ENCODE measurements at places on chromosomes 11 and 22. TPM values are rescaled to one million over a fixed set of nuclear protein-coding genes. Genes with fewer than 3 reads are reported as not detected.

DNA sequence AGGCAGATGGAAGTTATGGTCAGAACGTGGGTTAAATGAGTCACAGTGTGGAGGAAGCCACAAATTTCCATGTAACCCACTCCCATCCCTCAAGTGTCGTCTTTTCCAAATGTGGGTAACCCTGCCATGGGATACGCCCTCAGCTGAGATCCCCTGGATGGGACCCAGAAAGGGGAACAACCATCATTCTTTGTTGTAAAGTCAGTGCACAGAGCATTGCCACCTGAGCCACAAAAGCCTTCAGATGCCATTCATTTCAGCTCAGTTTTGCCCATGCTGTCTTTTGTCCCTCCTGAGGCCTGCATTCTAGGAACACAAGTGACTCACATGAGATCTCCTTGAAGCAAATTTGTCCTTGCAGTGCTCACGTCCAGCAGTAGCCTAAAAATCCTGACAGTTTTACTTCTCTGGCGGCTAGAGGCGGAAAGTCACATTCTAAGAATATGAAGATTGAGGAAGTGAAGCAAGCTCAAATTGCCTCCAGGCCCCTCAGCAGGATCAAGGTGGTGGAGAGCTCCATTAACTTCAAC, 30.6 kb downstream of the MMP13 start:
- H3K27me3 ChIP-seq: no peaks in the 10 kb centered on the region
- H3K4me1 ChIP-seq: no peaks in the 10 kb centered on the region
- H3K36me3 ChIP-seq: no peaks in the 10 kb centered on the region
- no peak overlapping the region for H3K27ac ChIP-seq
- no peak overlapping the region for H3K4me3 ChIP-seq
- no peak for DNase-seq

The SCARF2 gene
- polyA plus RNA-seq: 4.7 TPM

The SAA2 gene
- 18.6 TPM for polyA plus RNA-seq

DNA sequence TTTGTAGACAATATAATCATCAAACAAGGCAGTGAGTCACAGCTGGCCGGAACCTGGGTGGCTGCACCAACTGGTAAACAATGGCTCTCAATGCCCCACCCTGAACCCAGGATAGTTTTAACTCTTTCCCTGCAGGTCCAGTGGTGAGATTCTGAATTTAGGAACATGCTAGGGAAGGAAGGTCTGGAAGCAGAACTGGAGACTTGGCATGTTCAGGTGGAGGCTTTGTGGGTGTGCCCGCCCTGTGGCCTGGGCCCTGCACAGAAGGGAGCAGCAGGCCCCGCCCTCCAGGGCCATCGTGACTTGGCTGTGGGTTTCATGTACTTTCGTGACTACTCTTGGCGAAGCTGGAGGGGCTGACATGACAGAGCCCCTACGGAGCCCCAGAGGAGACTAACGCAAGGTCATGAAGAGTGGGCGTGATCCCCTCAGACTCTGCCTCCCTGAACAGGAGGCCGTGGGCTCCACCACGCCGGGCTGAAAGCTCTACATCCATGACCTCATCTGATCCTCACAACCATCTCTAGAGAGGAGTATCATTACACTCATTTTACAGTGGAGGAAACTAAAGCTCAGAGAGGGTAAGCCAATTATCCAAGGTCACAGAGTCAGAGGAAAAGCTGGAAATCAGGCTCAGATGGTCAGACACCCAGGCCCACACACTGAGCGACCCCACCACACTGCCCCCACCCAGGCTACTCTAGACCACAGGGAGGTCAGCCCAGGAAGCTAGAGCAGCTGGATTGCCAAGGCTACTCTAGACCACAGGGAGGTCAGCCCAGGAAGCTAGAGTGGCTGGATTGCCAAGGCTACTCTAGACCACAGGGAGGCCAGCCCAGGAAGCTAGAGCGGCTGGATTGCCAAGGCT, 27.3 kb downstream of the MAFF start:
- peak overlapping the region; percentile 82 for H3K27ac ChIP-seq
- DNase-seq: peak; percentile 24
- no peaks in the 10 kb centered on the region for H3K4me1 ChIP-seq

GRCh38 chr11:97702951-97703350, 1313.1 kb downstream of the JRKL start:
- H3K27ac ChIP-seq: no peak overlapping the region
- peaks cover 11% of the 10 kb centered on the region for H3K4me1 ChIP-seq
- no peaks in the 10 kb centered on the region for H3K36me3 ChIP-seq
- no peak overlapping the region for H3K4me3 ChIP-seq

The SIPA1 gene
- 82.8 TPM for polyA plus RNA-seq

DNA sequence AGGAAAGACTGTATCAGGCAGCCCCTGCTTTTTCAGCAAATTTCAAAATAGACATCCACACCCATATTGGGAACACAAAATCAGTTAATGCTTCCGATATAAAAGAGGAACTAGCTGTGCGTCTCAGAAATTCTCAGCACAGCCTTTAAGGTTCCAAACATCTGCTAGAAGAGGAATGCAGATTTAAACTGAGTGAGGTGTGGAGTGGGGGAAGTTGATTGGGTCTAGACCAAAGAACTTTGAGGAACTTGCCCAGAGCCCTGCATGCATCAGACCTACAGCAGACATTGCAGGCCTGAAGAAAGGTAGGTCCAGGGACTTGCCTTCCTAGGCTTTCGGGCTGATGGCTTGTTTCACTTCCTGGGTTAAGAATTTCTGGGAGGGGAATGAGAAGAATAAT, at the start of gene MS4A4A:
Gene MS4A4A (plus strand): TSS at position 255 of the 400 bp plus-strand sequence. CDS start 10 bp downstream, at position 265.
- H3K27ac ChIP-seq: peak within 1 kb of the TSS; percentile 73
- peak; percentile 14 for DNase-seq
- no peaks in the 10 kb centered on the region for H3K36me3 ChIP-seq
- no peaks in the 10 kb centered on the region for H3K27me3 ChIP-seq

DNA sequence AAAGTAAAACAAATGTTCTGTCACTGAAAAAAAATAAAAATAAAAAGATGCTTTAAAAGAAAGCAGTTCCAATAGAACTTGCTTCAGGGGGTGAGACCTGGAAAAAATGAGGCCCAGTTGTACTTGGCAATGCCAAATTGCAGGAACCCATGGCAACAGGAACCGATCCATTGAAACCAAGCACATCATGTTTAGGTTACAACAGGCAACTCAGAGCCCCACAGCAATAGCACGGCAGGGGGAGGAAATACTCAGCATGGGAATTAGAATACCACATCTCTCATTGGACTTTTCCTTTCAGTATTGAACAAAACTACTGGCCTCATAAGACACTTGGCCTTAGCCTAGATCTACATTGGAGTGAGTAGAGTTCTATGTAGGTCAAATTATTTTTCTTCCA, 84.3 kb downstream of the MSANTD4 start:
- H3K27me3 ChIP-seq: no peaks in the 10 kb centered on the region
- H3K4me3 ChIP-seq: no peak overlapping the region
- H3K4me1 ChIP-seq: no peaks in the 10 kb centered on the region
- peak; percentile 41 for DNase-seq
- no peaks in the 10 kb centered on the region for H3K36me3 ChIP-seq

The LSP1 gene
- polyA plus RNA-seq: 121 TPM

The RTN4RL2 gene
- polyA plus RNA-seq: 1.5 TPM

GRCh38 chr11:71505001-71505400, 22.1 kb upstream of the KRTAP5-7 start:
- no peak overlapping the region for H3K4me3 ChIP-seq
- peaks cover 31% of the 10 kb centered on the region for H3K36me3 ChIP-seq
- H3K4me1 ChIP-seq: peaks cover 21% of the 10 kb centered on the region
- no peak overlapping the region for H3K27ac ChIP-seq
- peak; percentile 61 for DNase-seq
- no peaks in the 10 kb centered on the region for H3K27me3 ChIP-seq

GRCh38 chr22:46081831-46082210, 68.5 kb upstream of the PPARA start:
- peaks cover 69% of the 10 kb centered on the region for H3K4me1 ChIP-seq
- H3K36me3 ChIP-seq: peaks cover 9% of the 10 kb centered on the region
- no peak for DNase-seq
- peak overlapping the region; percentile 97 for H3K27ac ChIP-seq
- no peaks in the 10 kb centered on the region for H3K27me3 ChIP-seq

The CCDC81 gene
- polyA plus RNA-seq: 3.3 TPM

DNA sequence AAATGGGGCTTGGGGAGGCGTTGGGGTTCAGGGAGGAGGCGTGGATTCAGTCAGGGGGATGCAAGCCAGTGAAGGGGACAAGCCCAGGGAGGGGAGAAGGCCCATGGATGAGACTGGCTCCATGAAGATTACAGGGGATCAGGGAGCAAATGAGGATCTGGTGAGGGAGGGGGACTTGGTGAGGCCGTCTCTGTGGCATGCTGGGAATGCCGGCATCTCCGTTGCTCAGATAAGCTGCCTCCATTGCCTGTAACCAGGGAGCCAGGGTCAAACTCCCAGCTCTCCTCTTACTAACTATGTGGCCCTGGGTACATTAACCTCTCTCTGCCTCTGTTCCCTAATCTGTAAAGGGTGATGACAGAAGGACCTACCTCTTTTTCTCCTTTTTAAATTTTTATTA, 38.7 kb downstream of the TPBGL start:
- H3K4me3 ChIP-seq: no peak overlapping the region
- H3K4me1 ChIP-seq: peaks cover 2% of the 10 kb centered on the region
- H3K27me3 ChIP-seq: no peaks in the 10 kb centered on the region
- H3K36me3 ChIP-seq: peaks cover 35% of the 10 kb centered on the region
- DNase-seq: no peak

The FAM227A gene
- 2.1 TPM for polyA plus RNA-seq

The PGR gene
- 0.18 TPM for polyA plus RNA-seq

The TRPC6 gene
- 3.3 TPM for polyA plus RNA-seq

DNA sequence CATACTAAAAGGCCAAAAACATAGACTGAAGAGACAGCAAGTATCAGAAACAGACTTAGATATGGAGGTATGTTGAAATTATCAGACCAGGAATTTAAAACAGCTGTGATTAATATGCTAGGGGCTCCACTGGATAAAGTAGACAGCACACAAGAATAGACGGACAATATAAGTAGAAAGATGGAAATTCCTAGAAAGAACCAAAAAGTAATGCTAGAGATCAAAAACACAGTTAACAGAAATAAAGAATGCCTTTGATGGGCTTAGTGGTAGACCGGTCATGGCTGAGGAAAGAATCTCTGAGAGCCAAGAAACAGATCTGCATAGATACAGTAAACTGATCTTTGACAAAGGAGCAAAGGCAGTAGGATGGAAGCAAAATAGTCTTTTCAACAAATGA, 250.2 kb downstream of the SWAP70 start:
- no peak overlapping the region for H3K27ac ChIP-seq
- peaks cover 3% of the 10 kb centered on the region for H3K36me3 ChIP-seq
- H3K27me3 ChIP-seq: no peaks in the 10 kb centered on the region
- no peak overlapping the region for H3K4me3 ChIP-seq
- no peaks in the 10 kb centered on the region for H3K4me1 ChIP-seq

The RASSF7 gene
- polyA plus RNA-seq: 47.9 TPM

GRCh38 chr22:22487869-22488597, 20.5 kb downstream of the ZNF280B start:
- no peaks in the 10 kb centered on the region for H3K4me1 ChIP-seq
- H3K27me3 ChIP-seq: no peaks in the 10 kb centered on the region
- no peak overlapping the region for H3K27ac ChIP-seq
- DNase-seq: no peak
- H3K36me3 ChIP-seq: no peaks in the 10 kb centered on the region
- no peak overlapping the region for H3K4me3 ChIP-seq

DNA sequence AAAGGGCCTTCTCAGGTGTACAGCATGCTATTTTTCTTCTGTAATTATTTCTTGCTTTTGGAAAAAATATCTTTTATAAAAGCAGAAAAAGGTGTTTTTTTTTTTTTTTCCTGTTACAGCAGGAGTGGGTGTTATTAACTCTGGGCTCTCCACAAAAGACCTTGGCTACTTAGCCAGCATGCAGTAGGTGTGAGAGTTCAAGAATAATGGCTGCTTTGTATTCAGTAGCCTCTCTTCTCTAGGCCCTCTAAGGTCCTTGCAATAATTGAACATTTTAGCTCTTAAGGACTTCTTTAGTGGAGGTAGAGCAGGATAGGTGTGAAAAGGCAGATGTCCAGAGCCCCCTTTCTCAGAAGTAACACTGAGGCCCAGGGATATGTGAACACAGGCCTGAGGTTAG, 3.4 kb downstream of the ELF5 start:
- H3K36me3 ChIP-seq: no peaks in the 10 kb centered on the region
- DNase-seq: no peak
- no peaks in the 10 kb centered on the region for H3K27me3 ChIP-seq

GRCh38 chr11:9461760-9462134, 935 bp downstream of the ZNF143 start:
- no peak overlapping the region for H3K4me3 ChIP-seq
- no peak for DNase-seq
- H3K4me1 ChIP-seq: peaks cover 8% of the 10 kb centered on the region
- H3K27ac ChIP-seq: peak overlapping the region; percentile 97

The PUS3 gene
- 15.7 TPM for polyA plus RNA-seq
